ENCODE measurements at places on chromosomes 3 and 15.

GRCh38 chr3:11651900-11652299 is 8.2 kb upstream of the VGLL4 start:
- peak; percentile 47 for DNase-seq

DNA sequence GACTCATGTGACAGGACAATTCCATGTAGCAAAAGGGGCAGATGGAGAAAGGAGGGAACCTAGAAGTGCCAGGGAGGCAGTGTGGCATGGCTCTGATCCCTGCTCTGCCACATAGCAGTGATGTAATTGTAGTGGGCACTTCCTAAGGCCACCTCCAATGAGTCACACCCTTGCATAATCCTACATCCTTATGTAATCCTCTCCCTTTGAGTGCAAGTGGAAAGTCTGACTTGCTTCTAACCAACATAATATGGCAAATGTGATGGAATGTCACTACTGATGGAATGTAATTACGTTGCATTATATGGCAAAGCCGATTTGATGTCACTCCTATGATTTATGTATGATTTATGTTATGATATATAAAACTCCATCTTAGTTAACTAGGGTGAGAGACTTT is 72.9 kb upstream of the ATP2C1 start:
- DNase-seq: peak; percentile 53

- peak; percentile 31 for DNase-seq
Observed at GRCh38 chr3:22585504-22585903, 617.6 kb upstream of the UBE2E2 start.

DNA sequence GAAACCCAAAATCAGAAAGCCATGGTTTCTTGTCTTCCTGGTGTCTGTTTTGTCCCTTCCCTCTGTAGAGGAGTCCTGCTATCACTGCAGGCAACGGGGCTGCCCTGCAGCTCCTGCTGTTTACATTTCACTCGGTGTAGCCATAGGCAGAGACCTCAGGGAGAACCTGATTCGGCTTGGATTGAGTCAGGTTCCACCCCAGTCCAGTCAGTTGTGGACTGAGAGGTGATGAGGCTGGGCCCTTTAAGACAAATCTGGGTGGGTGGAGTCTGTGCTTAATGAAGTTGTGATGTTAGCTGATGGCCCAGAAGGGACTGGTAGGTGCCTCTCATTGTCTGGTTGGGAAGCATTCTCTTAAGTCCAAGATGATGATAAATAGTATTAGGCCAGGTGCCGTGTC is 35.7 kb downstream of the FLNB start:
- DNase-seq: no peak

- no peak for DNase-seq
Observed at GRCh38 chr3:42803414-42804105, 730 bp downstream of the HIGD1A start.

- peak; percentile 71 for DNase-seq
Observed at GRCh38 chr3:146065573-146066006, 95.4 kb downstream of the PLOD2 start.

DNA sequence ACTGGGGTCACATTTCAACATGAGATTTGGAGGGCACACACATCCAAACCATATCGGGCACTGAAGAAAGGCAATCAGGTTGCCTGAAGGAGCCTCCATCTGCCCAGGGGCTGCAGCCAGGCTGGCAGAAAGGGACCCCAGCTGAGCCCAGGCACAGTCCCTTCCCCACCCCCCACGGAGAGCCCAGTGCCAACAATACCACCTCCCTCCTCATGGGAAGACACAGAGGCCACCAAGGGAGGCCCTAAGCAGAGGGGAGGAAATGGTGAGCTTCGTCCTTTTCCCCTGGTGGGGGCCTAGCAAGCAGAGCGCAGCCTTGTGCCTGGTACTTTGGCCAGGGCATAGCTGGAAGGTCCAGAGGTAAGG is 3.0 kb upstream of the STRA6 start:
- no peak for DNase-seq

- DNase-seq: no peak
Observed at GRCh38 chr3:195929452-195929851, 21.1 kb upstream of the TNK2 start.

- peak; percentile 70 for DNase-seq
Observed at GRCh38 chr3:34261001-34261385, 462.6 kb downstream of the PDCD6IP start.

DNA sequence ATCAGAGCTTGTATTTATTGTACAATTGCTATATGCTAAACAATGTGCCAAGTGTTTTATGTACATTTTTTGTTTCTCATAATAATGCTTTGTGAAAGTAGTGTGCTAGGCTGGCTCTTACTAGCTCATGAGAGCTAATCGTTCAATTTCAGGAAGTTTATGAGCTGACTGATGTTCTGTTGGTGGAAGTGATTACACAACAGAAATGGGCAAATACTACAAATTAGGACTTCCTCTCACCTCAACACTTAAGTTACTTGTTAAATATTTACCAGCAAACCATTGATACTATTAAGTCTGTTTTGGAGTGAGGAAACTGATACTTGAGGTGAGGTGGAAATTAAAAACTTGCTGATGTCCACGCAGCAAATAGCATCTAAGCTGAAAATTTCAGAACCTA is 32.3 kb downstream of the SLC9C1 start:
- no peak for DNase-seq
